ENCODE measurements at places on chromosomes 13 and 19. TPM values are rescaled to one million over a fixed set of nuclear protein-coding genes. Genes with fewer than 3 reads are reported as not detected.

GRCh38 chr13:50322006-50322405 lies 306.8 kb downstream of the KCNRG start:
- no peak for DNase-seq

GPI gene
- 383 TPM for total RNA-seq

GRCh38 chr19:13127811-13128575 lies 9.9 kb downstream of the NACC1 start:
- DNase-seq, result no peak

KLK5 gene
- not detected for total RNA-seq

- DNase-seq, result no peak
These were observed 100.4 kb downstream of the ING1 start for GRCh38 chr13:110813646-110814624.

DNA sequence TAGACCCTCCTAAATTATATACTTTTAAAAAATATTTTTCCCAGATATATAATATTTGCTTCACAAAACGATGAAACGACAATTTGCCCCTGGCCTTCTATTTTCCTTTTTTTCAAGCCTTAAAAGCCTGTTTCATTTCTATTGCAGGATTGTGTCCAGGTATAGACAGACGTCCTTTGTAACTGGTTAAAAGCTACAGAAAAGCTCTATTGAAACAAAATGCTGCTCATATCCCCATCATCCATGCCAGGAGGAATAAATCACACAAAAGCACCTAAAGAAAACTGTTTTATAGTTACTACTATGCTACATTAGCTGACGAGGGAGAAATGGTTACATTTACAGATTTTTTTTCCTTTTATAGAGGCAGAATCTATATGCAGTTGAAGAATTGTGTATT lies 765.1 kb downstream of the DIAPH3 start:
- no peak for DNase-seq

DNA sequence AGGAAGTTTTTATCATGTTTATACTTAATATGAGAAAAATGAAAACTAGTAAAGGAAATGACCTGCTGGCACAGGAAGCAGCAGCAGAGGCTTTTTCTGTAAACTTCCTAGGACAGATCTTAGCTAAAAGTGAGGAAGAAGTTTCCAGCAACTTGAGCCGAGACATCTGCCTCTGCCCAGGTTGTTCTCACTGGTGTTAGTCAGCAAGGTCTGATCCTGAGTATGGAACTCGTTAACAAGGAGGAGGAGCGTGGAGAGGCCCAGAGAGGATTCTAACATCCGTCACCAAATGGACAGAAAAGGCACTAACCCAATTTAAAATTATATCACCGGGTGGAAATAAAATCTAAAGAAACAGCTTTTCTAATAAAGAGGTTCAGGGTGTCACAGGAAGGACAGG lies 43.6 kb downstream of the PHF11 start:
- DNase-seq, result no peak

- no peak for DNase-seq
These were observed 498.2 kb downstream of the IRS2 start for GRCh38 chr13:109288151-109288709.
